ENCODE measurements at places on chromosomes 4 and X.
A peak's percentile ranks its signal among the peaks of the same experiment; 100 is the strongest.

- DNase-seq, result no peak
These were observed 18.1 kb upstream of the CXCL2 start for GRCh38 chr4:74117024-74117534.

DNA sequence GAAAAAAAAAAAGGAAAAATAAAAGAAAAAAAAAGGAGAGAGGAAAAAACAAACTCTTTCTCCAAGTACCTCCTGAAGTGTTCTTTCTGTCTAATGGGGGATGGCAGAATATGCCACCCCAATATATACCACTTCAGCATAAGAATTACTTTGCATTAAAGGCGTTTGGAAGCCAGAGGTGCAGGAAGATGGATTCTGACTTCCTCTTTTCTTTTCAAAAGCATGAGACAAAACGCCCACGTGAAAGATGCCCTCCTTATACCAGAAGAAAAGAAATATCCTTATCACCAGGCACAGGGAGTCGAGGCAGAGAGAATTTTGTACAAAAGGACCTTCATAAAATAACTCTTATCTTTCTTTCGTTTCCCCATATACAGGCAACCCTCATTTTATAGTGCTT lies 40.9 kb downstream of the COX18 start:
- DNase-seq, result no peak

DNA sequence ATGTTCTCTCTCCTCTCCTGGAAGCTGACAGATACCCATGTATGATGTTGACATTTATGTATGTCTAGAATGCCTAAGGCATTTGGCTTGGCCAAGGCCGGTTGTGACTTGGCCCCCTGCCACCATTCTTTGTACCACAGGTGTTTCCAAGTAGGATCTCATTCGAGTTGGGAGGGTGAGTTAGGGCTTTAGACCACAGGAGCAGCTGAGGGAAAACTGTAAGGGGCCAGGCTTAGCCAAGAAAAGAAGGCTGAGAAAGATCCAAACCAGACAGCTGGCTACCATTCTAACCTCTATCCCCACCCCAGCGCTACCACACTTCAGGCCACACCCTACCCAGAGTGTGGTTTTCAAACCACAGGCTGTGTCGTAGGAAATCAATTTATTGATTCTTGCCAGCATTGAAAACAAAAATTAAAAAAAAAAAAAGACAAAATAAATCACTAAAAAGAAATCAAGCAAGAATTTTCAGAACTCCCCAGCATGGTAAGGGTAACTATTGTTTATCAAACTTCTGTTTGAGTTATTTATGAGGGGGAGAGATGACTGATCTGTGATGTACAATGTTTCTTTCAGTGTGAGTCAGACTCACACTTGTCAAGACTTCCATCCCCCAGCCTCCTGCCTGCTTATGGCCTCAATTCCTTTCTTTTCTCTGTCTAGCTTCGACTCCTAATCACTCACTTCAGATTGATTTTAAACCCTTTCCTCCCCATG lies 9.9 kb downstream of the TMSB4X start:
- peak; percentile 43 for DNase-seq

GRCh38 chrX:119636419-119636818 lies 30.2 kb upstream of the NKRF start:
- no peak for DNase-seq

- DNase-seq, result no peak
These were observed 460.3 kb downstream of the SPRY1 start for GRCh38 chr4:123856689-123857545.

GRCh38 chrX:15356444-15356843 lies 21.1 kb upstream of the PIGA start:
- DNase-seq, result no peak

DNA sequence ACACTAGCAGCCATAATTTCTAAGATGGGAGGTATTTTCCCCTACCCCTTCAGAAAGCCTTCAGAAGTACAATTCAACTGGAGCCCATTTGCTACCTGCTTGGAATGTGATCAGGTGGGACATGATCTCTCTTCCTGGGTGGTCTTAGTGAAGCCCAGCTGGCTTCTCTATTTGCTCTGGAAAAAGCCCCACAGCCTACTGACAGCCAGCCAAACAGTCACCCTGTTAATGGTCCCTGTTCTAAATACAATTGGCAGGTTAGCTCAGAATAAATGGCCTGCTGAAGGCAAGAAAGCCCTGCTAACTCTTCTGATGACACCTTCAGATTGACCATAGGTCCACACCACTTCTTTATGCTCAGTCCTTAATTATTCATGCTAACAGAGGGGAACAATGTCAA lies 39.9 kb downstream of the HS6ST2 start:
- no peak for DNase-seq

DNA sequence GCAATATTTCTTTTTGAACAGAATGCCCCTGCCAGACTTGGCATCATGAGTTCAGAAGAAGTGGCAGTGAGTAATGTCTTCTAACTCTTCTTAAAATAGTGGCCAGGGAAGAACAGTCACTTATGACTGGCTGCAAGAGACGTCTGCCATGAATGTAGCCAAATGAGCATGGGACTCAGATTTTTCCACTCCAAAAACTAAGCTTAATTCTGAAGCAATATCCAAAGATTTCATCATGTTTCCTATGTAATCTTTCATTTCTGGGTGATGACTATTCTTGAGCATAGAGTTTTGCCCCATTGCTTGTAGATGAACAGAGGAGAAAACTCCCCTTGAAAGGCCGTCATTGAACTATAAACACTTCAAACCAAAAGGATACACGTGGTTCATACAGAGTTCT lies 11.8 kb downstream of the AMBN start:
- no peak for DNase-seq

- peak; percentile 76 for DNase-seq
These were observed 83.1 kb downstream of the RELL1 start for GRCh38 chr4:37603070-37603468.

DNA sequence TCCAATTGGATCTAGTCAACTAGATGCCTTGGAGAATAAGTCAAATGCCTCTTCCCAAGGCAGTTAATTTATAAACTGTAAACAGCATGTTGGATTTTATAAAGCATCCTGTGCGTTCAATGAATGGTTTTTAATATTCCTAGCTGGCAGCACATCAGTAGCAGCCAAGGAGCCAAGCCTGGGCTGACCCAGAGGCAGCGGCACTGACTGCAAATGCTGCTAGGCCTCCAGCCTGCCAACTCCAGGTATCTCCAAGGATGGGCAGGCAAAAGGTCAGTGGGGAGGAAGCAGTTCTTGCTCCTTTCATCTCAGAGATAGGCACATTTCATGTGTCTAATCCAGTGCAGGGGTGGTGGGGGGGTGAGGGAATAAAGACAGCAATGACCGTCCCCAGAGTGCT lies 9.5 kb downstream of the NDP start:
- DNase-seq, result no peak

GRCh38 chr4:742742-743311 lies 37.2 kb downstream of the PCGF3 start:
- peak; percentile 78 for DNase-seq

DNA sequence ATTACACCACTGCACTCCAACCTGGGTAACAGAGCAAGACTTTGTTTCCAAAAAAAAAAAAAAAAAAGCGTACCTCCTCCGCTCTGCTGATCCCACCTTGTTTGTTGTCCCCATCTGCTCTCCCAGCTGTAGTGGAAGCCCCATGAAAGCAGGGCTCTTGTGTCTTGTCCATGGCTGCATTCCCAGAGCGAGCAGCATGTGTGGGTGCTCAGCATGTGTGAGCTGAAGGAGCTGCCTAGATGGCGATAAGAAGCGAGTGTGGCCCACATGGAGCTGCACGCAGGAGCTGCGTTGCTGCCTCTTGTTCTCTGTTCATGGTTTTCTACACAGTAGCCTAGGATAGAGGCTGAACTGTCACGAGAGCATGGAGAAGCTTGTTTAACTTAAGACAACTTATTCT lies 12.4 kb downstream of the NSD2 start:
- DNase-seq, result no peak

GRCh38 chr4:156976147-156976546 lies 4.5 kb upstream of the PDGFC start:
- DNase-seq, result no peak

- no peak for DNase-seq
These were observed 131.6 kb upstream of the SCML1 start for GRCh38 chrX:17605676-17606075.

DNA sequence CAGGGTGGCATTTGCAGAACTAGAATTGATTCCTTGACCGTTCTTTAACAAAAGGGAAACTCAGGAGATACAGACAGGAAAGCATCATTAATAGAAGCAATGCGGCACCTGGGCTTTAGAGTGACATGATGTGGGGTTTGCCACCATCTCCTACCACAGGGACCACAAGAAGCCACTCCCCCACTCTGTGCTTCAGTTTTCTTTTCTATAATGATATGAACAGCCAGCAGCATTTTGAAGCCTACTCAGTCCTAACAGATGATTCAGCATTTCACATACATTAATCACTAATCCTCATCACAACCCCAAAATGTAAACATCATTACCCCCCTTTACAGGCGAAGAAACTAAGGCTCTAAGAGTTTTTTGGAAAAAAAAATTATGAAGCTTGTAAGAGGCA lies 22.9 kb downstream of the CCDC149 start:
- DNase-seq, result no peak

DNA sequence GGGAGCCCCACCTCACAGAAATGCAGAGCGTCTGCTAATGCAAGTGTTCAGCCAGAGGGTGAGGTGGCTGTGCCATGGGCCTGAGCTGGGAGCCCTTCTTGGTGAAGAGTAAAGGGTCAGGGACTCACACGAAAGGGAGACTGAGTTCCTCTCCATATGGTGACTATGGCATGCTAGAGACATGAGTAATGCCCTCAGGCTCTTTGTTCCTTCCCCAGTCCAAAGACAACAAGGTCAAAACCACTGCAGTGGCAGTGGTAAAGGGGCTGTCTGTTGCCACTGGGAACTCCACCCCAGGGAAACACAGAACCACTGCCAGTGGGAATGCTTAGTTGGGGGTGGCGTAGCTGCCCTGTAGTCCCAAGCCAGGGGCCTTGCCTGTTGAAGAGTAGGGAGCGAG lies 22.4 kb downstream of the RAB40AL start:
- DNase-seq, result no peak

DNA sequence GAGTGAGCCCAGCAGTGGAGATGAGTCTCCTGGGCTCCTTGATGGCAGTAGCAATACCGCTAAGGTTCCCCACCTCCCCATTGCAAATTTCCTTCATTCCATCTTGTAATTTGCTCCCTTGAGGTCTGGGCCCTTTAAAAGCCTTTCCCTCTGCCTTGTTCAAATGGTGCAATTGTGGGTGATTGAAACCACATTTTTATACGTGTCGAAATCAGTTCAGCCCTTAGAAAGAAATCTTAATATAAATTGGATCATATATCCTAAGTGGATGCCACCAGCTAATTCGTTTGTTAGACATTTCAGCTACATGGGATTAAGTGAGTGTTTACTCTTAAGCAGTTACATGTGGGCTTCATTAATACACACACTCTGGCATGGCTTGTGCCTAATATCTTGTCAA lies 68.6 kb downstream of the NHS start:
- DNase-seq, result no peak

DNA sequence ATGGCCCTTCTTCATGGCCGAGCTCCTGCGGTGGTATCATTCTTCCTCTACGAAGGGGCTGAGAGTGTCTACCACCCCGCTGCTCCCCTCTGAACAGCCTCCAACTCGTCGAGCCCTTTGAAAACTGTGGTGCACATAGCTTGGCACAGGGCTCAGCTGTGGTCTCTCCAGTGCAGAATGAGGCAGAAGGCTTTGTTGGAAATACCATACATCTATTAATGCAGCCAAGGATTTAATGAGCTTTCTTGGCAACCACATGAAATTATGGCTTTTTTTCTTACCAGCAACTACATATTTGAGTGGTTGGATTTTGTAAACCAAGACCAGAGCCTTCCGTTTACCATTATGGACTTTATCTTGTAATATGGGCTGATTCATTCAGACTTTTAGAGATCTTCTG lies 61.7 kb upstream of the CBR4 start:
- DNase-seq, result no peak

DNA sequence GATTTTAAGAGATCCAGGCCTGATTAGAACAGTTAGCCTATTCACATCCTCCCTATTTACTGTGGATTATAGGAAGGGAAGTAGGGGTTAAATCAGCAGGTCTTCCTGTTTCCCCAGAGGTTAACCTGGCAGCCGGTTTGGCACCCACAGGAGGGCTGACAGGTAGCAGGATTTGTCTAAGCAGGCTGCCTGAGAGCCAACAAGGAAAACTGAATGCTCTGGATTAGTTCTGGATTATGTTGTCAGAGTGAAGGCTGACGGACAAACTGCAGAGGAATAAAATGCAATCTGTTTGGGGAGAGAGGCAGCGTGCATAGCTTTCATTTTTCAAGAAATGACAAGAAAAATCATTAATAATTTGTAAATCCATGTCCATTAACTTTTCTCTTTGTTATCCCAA lies 397.1 kb upstream of the FAM241A start:
- no peak for DNase-seq

- peak; percentile 68 for DNase-seq
These were observed at the start of gene TSR2 for GRCh38 chrX:54439960-54440871. TSR2 (plus strand) TSS chrX:54440404; CDS start chrX:54440422, 18 bp downstream.

- no peak for DNase-seq
These were observed 66.8 kb upstream of the UCP1 start for GRCh38 chr4:140635606-140636005.

DNA sequence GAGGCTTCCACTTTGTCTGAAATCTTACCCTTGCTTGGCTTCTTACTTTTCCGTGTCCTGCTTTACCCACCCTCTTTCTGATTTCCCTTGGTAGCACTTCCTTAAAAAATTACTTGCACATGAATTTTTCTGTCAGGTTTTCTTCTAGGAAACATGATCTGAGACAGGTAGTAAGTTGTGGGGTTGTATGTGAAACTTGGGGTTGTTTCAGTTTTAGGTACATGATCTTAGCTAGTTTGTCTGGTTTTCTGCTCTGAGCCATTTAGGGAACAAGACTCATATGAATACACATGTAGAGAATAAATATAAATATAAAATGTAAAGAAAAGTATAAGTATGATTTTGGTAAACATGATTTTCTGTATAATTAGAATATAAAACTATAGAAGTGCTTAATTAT lies 17.4 kb upstream of the ARMCX2 start:
- no peak for DNase-seq

DNA sequence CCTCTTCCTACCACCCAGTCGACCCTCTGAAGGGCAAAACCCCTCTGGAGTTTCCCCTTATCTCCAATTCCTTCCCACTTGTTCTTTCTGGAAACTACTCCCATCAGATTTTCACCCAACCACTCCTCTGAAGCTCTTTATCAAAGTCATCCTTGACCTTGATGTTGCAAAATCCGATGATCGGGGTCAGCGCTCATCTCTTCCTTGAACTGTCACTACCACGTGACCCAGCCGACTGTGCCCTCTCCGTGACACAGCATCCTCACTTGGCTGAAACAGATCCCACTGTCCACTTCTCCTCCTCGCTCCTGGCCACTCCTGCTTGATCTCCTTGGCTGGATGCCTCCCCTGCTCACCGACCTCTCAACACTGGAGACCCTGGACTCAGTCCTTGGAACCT lies 1.1 kb downstream of the CFAP99 start:
- no peak for DNase-seq

GRCh38 chr4:819401-820229 lies 6.3 kb downstream of the CPLX1 start:
- DNase-seq, result no peak

- no peak for DNase-seq
These were observed 3.5 kb upstream of the BEX3 start for GRCh38 chrX:103372886-103373285.
